ENCODE measurements at places on chromosomes 3 and 15.

DNA sequence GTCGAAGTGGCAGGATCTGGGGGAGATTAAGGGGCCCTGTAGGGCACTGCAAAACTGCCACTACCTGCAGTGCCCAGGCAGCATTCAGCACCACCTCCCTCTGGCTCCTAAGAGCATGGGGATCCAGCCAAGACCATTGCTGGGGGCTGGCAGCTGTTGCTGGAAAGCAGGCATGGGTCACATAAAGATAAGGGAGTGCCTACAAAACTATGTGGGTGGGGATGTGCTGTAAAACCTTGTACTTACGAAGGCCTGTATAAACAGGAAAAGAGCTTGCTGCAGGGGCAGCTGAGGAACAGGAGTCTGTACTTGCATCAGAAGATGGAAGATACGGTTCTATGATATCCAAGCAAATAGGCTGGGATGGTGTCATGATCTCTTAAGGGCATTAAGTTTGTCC, 27.1 kb downstream of the IL20RB start:
- DNase-seq: no peak

GRCh38 chr3:112498914-112499711, at the start of gene BTLA:
Gene BTLA, minus strand, starts transcription at chr3:112499472. Its CDS starts 114 bp downstream, at chr3:112499358.
- no peak for DNase-seq

- no peak for DNase-seq
Observed at GRCh38 chr3:124137216-124137615, 145.3 kb upstream of the ROPN1 start.

DNA sequence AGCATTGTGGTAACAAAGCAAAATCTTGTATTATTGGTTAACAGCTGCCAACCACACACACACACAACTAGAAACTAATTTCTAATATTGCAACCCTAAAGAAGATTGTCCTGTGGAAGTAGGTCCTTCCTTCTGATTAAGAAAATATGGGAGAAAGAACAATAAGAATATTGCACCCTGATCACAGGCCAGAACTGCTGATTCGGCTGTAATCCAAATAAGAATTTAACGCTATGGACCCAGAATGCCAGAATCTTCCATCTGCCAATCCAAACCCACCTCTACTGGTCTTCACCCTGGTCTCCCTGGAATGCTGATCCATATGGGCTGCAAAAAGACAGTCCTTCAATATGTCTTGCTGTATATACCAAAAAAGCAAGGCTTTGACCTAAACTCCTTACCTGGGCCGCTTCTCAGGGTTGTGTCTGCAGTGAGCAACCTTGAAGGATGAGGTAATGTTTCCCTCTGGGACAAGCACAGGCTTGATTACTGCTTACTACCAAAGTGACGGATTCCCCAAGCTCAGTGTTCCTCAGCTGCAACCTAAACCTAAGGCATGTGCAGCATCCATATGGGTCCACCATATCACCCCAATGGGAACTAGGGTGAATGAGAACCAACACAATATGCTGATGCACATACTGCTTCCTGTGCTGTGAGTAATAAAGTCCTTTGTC, 8.0 kb downstream of the CCDC14 start:
- DNase-seq: no peak

DNA sequence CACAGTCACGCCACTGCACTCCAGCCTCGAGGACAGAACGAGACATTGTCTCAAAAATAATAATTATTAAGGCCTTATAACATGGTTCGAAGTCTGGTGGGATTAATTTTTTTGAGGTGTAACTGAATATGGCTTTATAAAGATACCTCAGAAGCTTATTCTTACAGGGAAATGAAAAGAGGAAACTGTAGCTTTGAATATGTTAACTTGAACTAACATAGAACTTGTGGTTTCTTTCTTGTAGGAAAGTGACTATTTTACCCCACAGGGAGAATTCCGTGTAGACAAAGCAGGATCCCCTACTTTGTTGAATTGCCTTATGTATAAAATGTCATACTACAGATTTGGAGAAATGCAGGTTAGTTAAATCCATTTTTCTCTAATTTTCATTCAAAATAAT, 96.3 kb downstream of the STT3B start:
- DNase-seq: no peak

- DNase-seq: no peak
Observed at GRCh38 chr3:116920826-116921610, 211.4 kb downstream of the TUSC7 start.

- DNase-seq: no peak
Observed at GRCh38 chr3:127590282-127590592, 296 bp downstream of the TPRA1 start.

GRCh38 chr15:82393671-82394070, 35.9 kb upstream of the GOLGA6L9 start:
- no peak for DNase-seq

- DNase-seq: no peak
Observed at GRCh38 chr3:67614195-67614594, 40.2 kb downstream of the SUCLG2 start.

- no peak for DNase-seq
Observed at GRCh38 chr3:173199568-173199967, 58.5 kb upstream of the SPATA16 start.

All from stimulated activated CD4-positive, alpha-beta T cell treated with anti-CD3 and anti-CD28 coated beads, Interleukin-1b, Interleukin-23, amount 100 ng/mL, for 1 hour (primary cell).